ENCODE measurements at places on chromosomes 2 and 18. TPM values are rescaled to one million over a fixed set of nuclear protein-coding genes. Genes with fewer than 3 reads are reported as not detected.

DNA sequence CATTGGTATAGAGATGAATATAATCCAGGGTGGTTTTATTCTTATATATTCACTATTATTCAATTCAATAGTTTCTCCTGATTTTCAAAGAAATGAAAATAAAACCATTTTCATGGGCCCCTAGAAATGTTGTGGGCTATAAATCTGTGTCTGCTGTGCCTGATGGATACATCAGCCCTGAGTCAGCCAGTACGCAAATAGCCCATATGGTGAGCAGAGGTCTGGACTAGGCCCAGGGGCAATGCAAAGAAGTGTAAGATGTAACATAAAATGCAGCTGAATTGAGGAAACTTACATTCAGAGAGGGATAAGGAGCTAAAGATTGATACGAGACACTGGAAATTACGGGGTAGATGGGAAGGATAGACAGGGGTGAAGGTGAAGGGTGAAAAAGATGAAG, 122.5 kb downstream of the MAIP1 start:
- no peak overlapping the region for H3K4me3 ChIP-seq
- peaks cover 24% of the 10 kb centered on the region for H3K4me1 ChIP-seq
- no peaks in the 10 kb centered on the region for H3K36me3 ChIP-seq
- DNase-seq: no peak

DNA sequence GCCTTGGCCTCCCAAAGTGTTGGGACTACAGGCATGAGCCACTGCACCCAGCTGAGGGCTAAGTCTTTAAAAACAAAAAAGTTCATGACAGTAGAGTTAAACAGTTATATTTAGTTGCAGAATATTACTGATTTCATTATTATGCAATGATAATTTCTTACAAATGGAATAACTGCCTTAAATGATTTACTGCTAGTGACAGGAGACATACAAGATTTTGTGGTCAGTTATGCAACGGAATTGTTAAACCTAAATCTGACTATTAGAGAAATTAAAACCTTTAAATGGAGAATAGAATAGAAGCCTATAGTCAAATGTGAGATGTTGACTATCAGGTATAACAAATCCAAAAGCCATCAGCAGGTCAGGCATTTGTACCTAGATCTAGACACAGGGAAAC, 10.3 kb upstream of the DNAJC10 start:
- H3K27me3 ChIP-seq: no peaks in the 10 kb centered on the region
- H3K4me1 ChIP-seq: no peaks in the 10 kb centered on the region
- no peaks in the 10 kb centered on the region for H3K36me3 ChIP-seq
- H3K4me3 ChIP-seq: no peak overlapping the region
- DNase-seq: no peak
- H3K27ac ChIP-seq: no peak overlapping the region

DNA sequence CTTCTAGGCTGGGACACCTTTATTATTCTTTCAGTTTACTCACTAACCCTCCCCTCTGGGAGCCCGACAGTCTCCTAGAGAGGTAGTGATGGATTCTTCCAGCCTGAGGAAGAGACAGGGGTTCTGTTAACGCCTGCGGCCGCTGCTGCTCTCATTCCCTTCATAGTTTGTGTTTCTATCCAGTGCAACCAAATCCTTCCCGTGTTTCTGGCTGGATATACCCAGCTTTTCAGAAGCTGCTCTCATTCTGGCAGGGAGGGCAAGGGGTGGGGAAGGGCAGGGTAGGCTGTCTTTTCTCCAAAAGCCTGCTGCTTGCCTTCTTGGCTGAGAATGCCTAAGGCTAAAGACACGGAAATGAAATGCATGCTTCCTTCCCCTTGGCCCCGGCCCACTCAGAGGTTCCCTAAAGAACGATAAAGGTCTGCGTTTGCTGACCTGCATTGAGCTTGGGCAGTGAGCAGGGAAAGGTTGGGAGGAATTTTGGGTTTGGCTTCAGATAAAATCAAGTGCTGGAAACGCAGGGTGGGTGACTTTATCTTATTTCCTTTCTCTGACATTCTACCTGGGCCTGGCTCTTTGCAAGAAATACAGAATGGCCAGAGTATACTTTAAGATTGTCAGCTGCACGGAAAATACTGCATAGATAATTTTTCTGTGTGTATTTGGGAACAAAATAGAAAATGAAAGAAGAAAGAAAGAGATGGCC, 390.9 kb downstream of the NBAS start:
- no peaks in the 10 kb centered on the region for H3K27me3 ChIP-seq
- H3K4me1 ChIP-seq: peaks cover 51% of the 10 kb centered on the region
- H3K36me3 ChIP-seq: no peaks in the 10 kb centered on the region
- no peak for DNase-seq

DNA sequence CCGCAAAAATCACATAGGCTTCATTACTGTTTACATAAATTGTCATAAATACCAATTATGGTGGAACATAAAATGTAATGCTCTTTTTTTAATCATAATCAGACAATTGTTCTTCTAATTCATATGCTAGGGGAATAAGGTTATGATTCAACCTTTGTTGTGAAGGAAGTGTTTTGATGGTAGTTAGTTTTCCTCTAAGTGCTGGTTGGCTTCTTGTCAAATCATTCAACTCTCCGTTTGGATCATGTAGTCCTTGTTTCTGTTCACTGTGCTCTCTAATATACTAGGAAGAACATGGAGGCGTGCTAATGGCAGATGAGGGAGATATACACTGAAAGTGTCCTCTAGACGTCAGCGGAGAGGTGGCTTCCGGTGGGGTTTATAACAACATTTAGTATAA, 1938.0 kb upstream of the PIK3C3 start:
- H3K4me3 ChIP-seq: no peak overlapping the region
- no peaks in the 10 kb centered on the region for H3K4me1 ChIP-seq
- no peak for DNase-seq
- H3K27ac ChIP-seq: no peak overlapping the region

EMX1 gene
- 3.9 TPM for total RNA-seq

Data from HepG2 (cell line).